ENCODE measurements at places on chromosomes 11 and 22. TPM values are rescaled to one million over a fixed set of nuclear protein-coding genes. Genes with fewer than 3 reads are reported as not detected.

DNA sequence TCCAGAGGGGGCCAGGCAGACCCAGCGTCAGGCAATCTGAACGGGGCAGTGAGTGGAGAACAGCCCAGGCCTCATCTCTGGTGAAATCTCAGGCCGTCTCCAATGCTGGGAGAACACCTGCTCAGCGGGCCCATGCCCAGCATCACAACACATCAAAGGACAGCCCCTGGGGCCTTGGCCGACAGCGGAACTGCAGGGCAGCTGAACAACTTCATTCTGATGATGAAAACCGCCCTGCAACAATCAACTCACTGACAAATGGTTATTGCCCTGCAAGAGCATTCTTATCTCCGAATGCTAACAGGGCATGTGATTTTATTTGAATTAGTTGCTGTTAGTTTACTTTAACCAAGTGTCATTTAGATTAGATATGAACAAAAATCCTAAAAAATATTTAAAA is 14.6 kb downstream of the CELSR1 start:
- no peak overlapping the region for H3K4me3 ChIP-seq
- no peak for DNase-seq
- no peaks in the 10 kb centered on the region for H3K27me3 ChIP-seq
- H3K27ac ChIP-seq: no peak overlapping the region
- H3K36me3 ChIP-seq: no peaks in the 10 kb centered on the region

Gene PIK3IP1
- 17.4 TPM for total RNA-seq

Gene CACNA1I
- total RNA-seq: 2.5 TPM

DNA sequence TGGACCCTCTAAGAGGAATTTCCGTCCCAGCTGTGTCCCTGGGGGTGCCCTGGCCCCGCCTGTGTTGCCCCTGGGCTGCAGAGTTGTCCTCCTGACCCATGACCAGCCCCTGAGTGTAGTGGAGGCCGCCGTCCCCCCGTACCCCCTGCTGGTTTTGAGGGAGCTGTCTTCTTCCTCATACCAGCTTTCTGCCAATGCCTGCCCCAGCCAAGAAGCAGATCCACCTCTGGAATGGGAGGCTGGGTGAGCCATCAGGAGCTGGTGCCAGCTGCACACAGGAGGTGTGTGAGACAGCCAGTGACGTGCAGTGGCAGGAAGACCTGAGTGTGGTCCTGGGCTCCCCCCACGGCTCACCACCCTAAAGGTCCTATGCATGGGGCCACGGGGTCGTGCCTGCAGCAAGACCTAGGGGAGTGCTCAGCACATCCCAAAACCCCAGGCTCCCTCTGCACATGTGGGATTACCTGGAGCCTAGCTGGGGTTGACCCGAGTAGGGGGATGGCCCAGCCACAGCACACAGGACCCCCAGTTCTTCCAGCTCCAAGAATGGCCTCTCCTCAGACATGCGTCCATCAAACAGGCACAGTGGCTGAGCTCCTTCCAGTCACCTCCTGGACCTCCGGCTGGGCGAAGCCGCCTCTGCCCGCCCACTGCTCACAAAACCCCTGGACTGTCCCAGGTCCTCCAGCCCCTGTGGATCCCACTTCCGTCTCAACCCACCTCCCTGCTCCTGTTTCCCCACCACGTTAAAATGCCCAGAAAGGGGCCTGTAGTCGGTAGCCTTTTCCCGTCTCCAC is 647.6 kb downstream of the BRD1 start:
- no peaks in the 10 kb centered on the region for H3K36me3 ChIP-seq
- H3K27me3 ChIP-seq: peaks cover 100% of the 10 kb centered on the region
- no peak for DNase-seq
- no peak overlapping the region for H3K27ac ChIP-seq
- H3K4me3 ChIP-seq: no peak overlapping the region

- H3K27me3 ChIP-seq: no peaks in the 10 kb centered on the region
- H3K27ac ChIP-seq: peak overlapping the region; percentile 53
- H3K4me1 ChIP-seq: peaks cover 99% of the 10 kb centered on the region
These were observed 22.8 kb downstream of the MYH9 start for GRCh38 chr22:36365020-36365411.

Gene PATE2
- total RNA-seq: 1.3 TPM

Gene EHF
- total RNA-seq: 85.7 TPM

DNA sequence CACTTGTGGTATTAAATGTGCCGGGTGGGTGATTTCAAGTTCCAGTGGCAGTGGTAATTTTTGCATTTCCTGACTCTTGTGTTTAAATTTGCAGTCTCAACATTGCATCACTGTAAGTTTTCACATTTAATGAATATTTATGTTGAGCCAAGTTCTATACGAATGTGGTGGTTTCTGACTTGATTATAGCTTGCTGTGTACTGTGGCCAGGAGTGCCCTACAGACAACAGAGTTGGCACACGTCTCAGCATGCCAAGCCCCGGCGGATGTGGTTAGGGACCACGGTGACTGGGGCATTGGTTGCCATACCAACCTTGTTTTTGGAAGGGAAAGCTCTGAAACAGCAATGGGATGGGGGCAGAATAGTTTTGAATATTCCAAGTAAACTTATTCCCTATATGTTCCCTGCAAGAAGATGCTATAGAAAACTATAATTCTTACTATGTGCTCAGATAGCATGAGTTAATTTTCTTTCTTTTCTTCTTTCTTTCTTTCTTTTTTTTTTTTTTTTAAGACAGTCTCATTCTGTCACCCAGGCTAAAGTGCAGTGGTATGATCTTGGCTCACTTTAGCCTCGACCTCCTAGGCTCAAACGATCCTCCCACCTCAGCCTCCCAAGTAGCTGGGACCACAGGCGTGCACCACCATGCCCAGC is 16.0 kb downstream of the ZNRF3 start:
- DNase-seq: no peak
- no peak overlapping the region for H3K27ac ChIP-seq
- H3K4me3 ChIP-seq: no peak overlapping the region
- peaks cover 4% of the 10 kb centered on the region for H3K4me1 ChIP-seq
- H3K27me3 ChIP-seq: no peaks in the 10 kb centered on the region

Gene HORMAD2
- not detected for total RNA-seq

Gene KCNK4
- total RNA-seq: 0.57 TPM

- H3K4me3 ChIP-seq: no peak overlapping the region
- no peak for DNase-seq
- H3K4me1 ChIP-seq: no peaks in the 10 kb centered on the region
- no peaks in the 10 kb centered on the region for H3K36me3 ChIP-seq
These were observed 8.3 kb upstream of the SSTR3 start for GRCh38 chr22:37220543-37220981.

Gene OR10A4
- total RNA-seq: not detected

- H3K4me3 ChIP-seq: no peak overlapping the region
- H3K27me3 ChIP-seq: no peaks in the 10 kb centered on the region
- H3K27ac ChIP-seq: no peak overlapping the region
- H3K36me3 ChIP-seq: 0 out of 2 replicates have a peak, but pooled peaks cover 7% of the 10 kb centered on the region
- DNase-seq: no peak
These were observed 2.8 kb downstream of the SLC25A1 start for GRCh38 chr22:19175602-19176174.

GRCh38 chr11:111538407-111539114 is 2.0 kb upstream of the LAYN start:
- no peak overlapping the region for H3K4me3 ChIP-seq
- H3K27ac ChIP-seq: peak overlapping the region; percentile 11
- no peaks in the 10 kb centered on the region for H3K36me3 ChIP-seq
- DNase-seq: no peak

GRCh38 chr11:34825315-34825669 is 90.9 kb downstream of the APIP start:
- peak overlapping the region; percentile 58 for H3K27ac ChIP-seq
- no peak overlapping the region for H3K4me3 ChIP-seq
- no peak for DNase-seq
- H3K4me1 ChIP-seq: peaks cover 40% of the 10 kb centered on the region
- no peaks in the 10 kb centered on the region for H3K27me3 ChIP-seq
- no peaks in the 10 kb centered on the region for H3K36me3 ChIP-seq

Gene EMID1
- 3.1 TPM for total RNA-seq

- H3K27ac ChIP-seq: no peak overlapping the region
- no peak for DNase-seq
- no peaks in the 10 kb centered on the region for H3K36me3 ChIP-seq
- H3K4me1 ChIP-seq: no peaks in the 10 kb centered on the region
- H3K27me3 ChIP-seq: peaks cover 38% of the 10 kb centered on the region
These were observed 38.0 kb downstream of the RTN4R start for GRCh38 chr22:20229916-20230775.

DNA sequence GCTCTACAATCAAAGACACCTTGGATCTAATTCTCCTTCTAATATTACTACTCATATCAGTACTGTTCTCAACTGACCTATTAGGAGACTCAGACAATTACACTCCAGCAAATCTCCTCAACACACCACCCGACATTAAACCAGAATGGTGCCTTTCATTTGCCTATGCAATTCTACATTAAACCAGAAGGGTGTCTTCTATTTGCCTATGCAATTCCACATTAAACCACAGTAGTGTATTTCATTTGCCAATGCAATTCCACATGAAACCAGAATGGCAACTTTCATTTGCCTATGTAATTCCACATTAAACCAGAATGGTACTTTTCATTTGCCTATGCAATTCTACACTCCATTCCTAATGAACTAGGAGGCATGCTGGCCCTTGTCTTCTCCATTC is 15.3 kb upstream of the APOL3 start:
- no peak for DNase-seq
- no peak overlapping the region for H3K27ac ChIP-seq
- H3K27me3 ChIP-seq: peaks cover 7% of the 10 kb centered on the region
- H3K4me1 ChIP-seq: no peaks in the 10 kb centered on the region
- H3K36me3 ChIP-seq: no peaks in the 10 kb centered on the region
- no peak overlapping the region for H3K4me3 ChIP-seq

GRCh38 chr22:46421267-46421666 is 85.8 kb downstream of the TRMU start:
- H3K27me3 ChIP-seq: no peaks in the 10 kb centered on the region
- H3K36me3 ChIP-seq: no peaks in the 10 kb centered on the region
- no peak for DNase-seq
- H3K27ac ChIP-seq: no peak overlapping the region

Gene GSTT2B
- 0.50 TPM for total RNA-seq

Gene C11orf87
- not detected for total RNA-seq

DNA sequence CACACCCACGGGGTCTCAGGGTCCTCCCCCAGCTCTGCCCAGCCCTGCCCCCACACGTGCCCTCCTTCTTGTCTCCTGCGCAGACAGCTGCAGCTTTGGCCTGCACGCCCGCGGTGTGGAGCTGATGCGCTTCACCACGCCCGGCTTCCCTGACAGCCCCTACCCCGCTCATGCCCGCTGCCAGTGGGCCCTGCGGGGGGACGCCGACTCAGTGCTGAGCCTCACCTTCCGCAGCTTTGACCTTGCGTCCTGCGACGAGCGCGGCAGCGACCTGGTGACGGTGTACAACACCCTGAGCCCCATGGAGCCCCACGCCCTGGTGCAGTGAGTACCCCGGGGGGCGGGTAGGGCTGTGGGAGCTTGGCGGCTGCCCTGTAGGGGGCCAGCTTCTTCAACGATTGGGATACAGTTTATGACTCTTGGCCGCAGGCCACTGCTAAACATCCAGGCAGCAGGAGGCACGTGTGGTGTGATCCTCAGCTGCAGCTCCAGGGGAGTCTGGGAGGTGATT is 30.8 kb downstream of the ST14 start:
- DNase-seq: no peak
- no peak overlapping the region for H3K27ac ChIP-seq
- H3K4me3 ChIP-seq: no peak overlapping the region
- H3K36me3 ChIP-seq: no peaks in the 10 kb centered on the region

DNA sequence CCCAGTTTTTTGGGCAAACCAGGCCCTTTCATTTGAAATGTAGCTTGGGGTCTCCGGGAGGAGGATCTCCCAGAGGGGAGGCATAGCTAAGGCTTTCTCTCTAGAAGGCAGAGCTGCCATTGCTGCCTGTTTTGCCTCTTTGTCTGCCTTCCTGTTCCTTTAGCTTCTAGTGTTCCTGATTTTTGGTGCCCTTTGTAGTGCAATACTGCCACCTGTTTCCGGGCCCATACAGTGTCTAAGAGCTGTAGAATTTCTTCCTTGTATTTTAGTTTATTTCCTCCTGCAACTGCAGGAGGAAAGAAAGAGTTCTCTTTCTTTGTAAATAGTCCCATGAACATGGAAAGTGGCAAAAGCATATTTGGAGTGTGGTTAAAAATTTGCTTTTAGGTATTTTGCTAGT is 19.3 kb upstream of the GLYATL1 start:
- H3K4me1 ChIP-seq: no peaks in the 10 kb centered on the region
- no peak for DNase-seq
- no peak overlapping the region for H3K27ac ChIP-seq
- no peaks in the 10 kb centered on the region for H3K36me3 ChIP-seq

Gene APOL3
- 19.3 TPM for total RNA-seq

DNA sequence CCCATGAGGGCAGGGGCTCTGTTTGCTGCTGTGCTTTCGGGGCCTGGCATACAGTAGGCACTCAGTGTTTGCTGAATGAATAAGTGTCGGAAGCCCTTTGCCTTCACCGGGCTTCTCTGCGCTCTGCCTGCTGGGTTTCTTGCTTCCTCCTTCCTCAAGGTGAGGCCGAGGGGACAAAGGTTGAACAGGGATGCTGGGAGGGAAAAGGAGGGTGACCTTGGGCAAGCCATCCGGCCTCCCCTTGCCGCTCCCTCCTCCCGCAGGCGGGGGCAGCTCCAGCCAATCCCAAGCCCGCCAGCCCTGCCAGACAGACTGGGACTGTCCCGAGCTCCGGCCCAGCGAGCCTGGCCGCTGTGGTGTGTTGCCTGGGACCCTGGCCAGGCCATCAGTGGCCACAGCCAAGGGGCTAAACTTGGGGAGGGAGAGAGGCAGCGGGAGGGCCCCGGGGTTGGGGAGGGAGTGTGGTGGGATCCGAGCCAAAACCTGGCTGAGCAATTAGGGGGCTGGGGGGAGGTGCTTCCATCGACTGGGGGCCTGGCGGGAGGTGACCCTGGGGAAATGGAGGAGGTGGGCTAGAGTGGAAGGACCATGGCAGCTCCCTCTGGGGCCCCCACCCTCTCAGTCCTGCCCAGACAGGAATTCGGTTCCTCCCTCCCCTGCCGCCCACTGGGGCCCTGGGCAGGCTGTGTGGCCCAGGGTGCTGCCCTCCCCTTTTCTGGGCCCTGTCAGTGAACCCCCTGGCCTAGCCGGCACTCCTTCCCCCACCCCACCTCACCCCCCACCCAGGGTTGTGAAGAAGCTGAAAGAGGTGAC is 3.4 kb upstream of the RCOR2 start:
- H3K27me3 ChIP-seq: no peaks in the 10 kb centered on the region
- H3K4me1 ChIP-seq: peaks cover 53% of the 10 kb centered on the region
- DNase-seq: peak; percentile 49
- H3K27ac ChIP-seq: peak overlapping the region; percentile 55
- no peaks in the 10 kb centered on the region for H3K36me3 ChIP-seq

Gene CYB5R2
- 16.7 TPM for total RNA-seq

DNA sequence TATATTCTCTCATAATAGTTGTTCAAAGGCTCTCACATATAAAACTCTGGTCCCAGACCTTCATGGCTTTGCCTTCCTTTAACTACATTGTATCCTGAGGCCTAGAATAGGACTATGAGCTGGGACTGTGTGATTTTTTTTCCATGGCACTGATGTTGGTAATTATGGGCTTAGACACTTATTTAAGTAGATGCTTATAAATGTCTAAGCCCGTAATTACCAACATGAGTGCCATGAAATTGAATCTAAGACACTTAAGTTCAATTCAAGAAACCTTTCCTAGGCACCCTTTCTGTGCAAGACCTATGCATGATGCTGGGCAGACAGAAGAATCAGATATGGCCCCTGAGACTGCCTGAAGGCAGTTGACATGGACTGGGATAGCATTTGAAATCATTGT is 63.0 kb downstream of the P4HA3 start:
- no peaks in the 10 kb centered on the region for H3K27me3 ChIP-seq
- no peaks in the 10 kb centered on the region for H3K4me1 ChIP-seq
- no peak overlapping the region for H3K27ac ChIP-seq
- H3K4me3 ChIP-seq: no peak overlapping the region

Gene IL17REL
- total RNA-seq: not detected

Measured in PC-9 (cell line).